ENCODE measurements at places on chromosomes 2 and 18. TPM values are rescaled to one million over a fixed set of nuclear protein-coding genes. Genes with fewer than 3 reads are reported as not detected.

TWIST2 gene
- 1.8 TPM for total RNA-seq

KIAA2012 gene
- not detected for total RNA-seq

HES6 gene
- 25.5 TPM for total RNA-seq

MSTN gene
- total RNA-seq, result 0.14 TPM

LHCGR gene
- total RNA-seq, result not detected

NXPH2 gene
- total RNA-seq, result 2.0 TPM

KCNIP3 gene
- 10.4 TPM for total RNA-seq

TMEM182 gene
- 3.5 TPM for total RNA-seq

LOXHD1 gene
- not detected for total RNA-seq

DNA sequence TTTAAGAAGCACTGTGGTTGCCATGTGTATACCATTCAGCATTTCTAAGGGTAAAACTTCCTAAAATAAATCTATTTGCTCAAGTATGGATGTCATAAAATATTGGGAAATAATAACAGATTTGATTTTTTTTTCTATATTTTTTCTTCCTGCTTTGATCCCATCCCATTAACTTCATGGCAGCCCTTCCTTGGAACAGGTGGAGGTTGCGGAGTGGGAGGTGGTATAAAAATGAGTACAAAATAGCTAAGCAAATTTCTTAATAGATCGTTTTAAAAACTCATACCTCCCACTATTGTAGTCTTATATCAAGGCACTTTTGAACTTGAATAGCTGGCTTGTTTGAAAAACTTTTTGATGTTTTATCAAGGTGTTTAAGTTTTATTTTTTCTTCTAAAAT lies 152.1 kb upstream of the KYNU start:
- no peak for DNase-seq

DNA sequence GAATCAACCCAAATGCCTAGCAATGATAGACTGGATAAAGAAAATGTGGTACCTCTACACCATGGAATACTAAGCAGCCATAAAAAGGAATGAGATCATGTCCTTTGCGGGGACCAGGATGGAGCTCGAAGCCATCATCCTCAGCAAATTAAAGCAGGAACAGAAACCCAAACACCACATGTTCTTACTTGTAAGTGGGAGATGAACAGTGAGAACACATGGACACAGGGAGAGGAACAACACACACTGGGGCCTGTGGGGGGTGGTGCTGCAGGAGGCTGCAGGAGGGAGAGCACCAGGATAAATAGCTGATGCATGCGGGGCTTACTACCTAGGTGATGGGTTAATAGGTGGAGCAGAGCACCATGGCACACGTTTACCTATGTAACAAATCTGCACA lies 8.4 kb upstream of the PID1 start:
- DNase-seq, result no peak

DNA sequence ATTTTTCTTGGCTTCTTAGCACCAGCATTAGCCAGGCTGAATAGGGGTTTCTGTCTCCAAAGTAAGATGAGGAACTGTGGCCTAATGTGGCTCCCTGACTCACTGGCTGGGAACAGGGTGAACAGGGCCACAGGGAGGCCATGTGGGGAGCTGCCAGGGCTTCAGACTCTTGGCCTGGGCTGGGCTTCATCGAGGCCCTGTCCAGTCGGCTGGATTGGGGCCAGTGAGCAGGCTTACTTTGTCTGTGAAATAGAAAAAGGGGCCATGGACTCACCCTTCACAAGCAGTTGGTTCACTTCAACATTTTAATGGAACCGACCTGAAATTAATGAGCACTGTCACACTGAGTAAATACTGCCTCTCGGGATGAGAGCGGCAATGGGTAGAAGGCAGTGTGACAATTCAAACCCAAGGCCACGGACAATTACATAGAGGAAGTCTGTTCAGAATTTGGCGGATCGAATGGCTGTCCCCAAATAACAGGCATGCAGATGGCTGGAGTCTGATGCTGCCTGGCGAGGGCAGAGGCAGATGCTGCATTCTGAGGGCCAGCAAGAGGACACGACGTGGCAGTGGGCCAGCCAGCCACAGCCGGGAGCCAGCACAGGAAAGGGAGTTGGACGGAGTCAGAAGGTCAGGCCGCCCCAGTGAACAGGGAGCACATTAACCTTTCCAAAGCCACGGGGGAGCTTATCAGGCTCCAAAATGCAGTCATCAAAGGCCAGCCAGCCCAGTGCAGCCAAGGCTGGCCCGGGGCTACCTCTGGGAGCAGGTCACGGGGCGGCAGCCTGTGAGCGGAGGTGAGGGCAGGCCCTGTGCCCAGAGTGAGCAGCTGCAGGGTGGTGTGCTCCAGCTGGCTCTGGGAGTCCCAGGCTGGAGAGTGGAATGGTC lies 146.6 kb upstream of the REV1 start:
- no peak for DNase-seq

DNA sequence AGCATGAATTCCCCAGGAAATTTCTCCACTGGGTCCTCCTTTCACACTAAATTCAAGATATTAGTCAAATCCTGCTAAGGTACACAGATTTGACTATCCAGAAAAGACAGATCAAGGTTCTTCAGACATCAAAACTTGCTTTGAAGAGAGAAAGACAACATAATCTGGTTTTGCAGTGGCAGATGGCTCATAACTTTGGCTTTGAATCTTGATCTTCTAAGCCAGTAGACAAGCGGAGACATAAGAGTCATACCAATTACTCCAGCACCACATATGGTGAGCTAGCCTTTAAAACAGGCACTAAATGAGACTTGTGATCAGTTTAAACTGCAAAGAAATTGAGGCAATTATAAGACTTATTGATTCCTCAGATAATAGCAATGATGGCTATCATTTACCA lies 29.3 kb downstream of the PDE11A start:
- no peak for DNase-seq

DNA sequence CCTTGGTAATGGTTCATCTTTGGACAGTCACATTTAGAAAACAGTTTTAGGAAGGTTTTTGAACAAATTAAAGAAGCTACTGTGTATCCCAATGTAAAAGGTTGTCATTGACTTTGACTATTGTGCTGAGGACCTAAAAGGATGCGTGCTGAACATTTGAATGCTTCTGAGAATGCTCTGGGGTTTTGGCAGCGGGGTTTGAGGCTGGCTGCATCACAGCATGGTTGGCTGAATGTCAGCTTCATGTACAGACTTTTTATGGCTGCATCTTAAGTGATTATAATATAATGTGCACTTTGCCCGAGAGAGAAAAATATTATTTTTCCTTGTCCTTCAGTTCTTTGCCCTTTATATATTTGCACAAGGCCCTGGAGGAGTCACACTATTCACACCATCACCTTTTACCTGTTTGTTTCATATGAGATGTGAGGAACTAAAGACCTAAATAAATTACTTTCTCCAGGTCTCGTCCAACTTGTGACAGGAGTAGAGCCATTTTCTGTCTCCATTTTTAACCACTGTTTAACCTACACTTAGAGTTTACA lies 125.9 kb downstream of the CCDC85A start:
- no peak for DNase-seq

GRCh38 chr2:215685238-215685990 lies 249.5 kb upstream of the FN1 start:
- no peak for DNase-seq

GRCh38 chr2:8498994-8499393 lies 182.9 kb upstream of the ID2 start:
- DNase-seq, result no peak

- no peak for DNase-seq
These were observed 209.4 kb upstream of the SP5 start for GRCh38 chr2:170505631-170506275.

DNA sequence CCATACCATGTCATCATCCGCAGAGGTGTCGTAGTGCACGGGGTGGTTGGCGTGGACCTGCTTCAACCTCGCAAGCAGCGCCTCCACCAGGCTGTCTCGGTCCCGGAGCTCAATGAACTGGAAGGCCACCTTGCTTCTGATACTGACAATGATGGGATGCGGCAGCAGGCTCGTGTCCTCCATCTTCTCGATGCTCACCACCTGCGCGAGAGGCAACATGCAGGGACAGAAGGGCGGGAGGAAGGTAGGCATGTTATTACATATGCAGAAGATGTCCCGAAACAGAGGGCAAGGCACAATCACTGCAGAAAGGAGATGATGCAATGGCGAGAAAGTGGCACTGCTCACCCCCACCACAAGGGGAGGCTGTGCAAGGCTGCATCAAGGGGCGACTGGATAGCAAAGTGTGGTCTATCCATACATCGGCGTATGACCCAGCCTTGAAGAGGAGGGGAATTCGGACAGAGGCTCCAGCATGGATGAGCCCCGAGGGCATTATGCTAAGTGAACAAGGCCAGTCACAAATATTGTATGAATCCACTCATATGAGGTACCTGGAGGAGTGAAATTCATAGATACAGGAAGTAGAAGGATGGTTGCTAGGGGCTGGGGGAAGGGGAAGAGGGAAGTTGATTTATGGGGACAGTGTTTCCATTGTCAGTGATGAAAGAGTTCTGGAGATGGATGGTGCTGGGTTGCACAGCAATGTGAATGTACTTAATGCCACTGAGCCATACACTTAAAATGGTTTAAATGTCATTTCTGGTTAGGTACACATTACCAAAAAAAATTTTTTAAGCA lies 36.6 kb downstream of the RPL31 start:
- DNase-seq, result no peak

GRCh38 chr2:25817630-25818029 lies 60.7 kb downstream of the ASXL2 start:
- DNase-seq, result no peak

GRCh38 chr2:118755901-118756300 lies 91.5 kb downstream of the EN1 start:
- no peak for DNase-seq

DNA sequence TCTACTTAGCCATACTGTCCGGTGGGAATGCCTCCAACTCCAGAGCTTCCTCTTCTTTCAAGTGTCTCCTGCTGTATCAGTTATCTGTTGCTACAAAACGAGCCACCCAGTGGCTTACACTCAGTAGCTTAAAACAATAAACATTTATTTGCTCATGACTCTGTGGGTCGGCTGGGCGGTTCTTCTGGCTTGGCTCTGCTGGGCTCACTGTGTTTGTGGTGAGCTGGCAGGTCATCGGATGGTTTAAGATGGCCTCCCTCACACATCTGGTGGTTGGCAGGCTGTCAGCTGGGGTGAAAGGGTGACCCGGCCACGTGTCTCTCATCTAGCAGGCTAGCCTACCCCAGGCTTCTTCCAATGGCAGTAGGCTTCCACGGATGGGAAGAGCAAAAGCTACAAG lies 122.4 kb upstream of the SLC1A4 start:
- DNase-seq, result no peak

GRCh38 chr2:22035361-22035830 lies 911.6 kb downstream of the TDRD15 start:
- no peak for DNase-seq

DNA sequence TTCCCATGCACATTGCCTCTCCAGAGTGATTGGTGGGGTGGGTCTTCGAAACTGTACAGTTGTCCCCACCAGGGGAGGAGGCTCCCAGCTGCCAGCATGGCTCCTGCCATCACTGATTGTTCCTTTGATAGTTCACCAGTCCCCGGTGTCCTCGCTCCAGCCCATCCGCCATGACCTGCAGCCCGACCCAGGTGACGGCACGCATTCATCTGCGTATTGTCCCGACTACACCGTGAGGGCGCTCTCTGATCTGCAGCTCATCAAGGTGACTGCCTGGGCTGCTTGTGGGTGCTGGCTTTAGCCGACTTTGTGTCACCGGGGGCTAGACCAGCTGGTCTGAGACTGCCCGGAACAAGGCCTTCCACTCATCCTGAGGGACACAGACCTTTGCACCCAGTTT lies 12.4 kb downstream of the CNNM3 start:
- no peak for DNase-seq
